Hematopoietic multipotent progenitor cell treated with erythropoietin and hydrocortisone succinate and interleukin-3 and kit ligand, for 8 days (in vitro differentiated cells): ENCODE measurements at places on chromosomes 16 and 17.

DNA sequence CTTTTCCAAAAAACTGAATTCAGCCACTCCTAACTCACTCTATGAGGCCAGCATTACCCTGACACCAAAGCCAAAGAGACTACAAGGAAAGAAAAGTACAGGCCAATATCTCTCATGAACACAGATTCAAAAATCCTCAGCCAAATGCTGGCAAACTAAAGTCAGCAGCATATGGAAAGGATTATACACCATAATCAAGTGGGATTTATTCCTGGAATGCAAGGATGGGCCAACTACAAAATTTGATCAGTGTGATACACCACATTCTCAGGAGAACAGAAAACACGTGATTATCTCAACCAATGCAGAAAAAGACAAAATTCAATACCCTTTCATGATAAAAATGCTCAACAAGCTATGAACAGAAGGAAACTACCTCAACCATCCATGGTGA, 7.7 kb upstream of the AATK start:
- DNase-seq: no peak

DNA sequence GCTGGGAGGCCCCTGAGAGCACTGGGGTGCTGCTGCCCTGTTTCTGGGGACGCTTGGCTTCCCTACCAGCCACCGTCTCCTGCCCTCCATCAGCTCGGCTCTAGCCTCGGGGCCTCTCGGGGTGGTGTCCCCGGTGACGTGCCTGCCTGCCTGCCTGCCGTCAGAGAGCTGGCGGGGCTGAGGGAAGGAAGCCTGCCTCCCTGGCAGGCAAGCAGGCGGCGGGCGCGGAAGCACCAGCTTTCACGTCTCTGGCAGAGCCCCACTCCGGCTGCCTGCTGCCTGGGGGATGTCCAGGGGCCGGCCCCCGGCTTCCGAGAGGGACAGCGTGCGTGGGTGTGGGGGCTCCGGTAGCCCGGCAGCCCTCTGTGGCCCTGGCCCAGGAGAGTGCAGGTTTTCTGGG, 9.3 kb downstream of the CENPX start:
- no peak for DNase-seq

GRCh38 chr16:57354311-57354710, 4.3 kb upstream of the CCL22 start:
- DNase-seq: no peak

- DNase-seq: no peak
Observed at GRCh38 chr17:66952681-66953629, 11.6 kb upstream of the CACNG4 start.

DNA sequence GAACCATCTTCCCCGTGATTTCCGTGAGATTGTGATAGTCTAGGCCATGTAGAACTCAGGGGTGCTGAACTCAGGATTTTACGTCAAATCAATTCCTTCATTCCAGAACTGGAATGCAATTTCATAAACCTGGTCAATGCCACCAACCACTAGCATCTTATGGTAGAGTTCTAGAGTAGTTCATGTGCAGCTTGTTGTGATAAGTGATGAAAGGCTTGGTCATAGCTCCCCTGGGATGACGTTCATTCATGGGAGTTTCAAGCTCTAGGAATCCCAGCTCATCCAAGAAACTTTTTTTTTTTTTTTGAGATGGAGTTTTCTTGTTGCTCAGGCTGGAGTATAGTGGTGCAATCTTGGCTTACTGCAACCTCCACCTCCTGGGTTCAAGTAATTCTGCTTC, 3.7 kb upstream of the DPEP2 start:
- no peak for DNase-seq
